ENCODE measurements at places on chromosomes 4 and X. TPM values are rescaled to one million over a fixed set of nuclear protein-coding genes. Genes with fewer than 3 reads are reported as not detected.

TLR6 gene
- total RNA-seq: 2.9 TPM

XAGE2 gene
- total RNA-seq: not detected

NHSL2 gene
- 36.9 TPM for total RNA-seq

DNA sequence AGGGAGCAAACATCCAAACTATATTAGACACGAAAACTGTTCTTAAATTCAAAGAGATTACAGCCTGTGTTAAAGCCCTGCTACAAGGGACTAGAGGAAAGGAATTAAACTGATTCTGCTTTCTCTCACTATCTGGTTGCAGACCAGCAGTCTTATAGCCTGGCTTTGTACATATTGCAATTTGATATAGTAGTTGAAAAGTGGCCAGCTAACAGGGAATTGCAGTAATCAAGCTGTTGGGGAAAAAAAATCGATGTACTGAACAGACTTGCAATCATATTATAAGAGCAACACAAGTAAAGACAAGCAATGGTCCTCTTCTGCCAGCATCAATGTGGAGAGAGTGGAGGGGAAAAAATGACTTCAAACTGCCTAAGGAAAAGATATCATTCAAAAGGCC is 364.4 kb upstream of the EPHA5 start:
- DNase-seq: no peak

DNA sequence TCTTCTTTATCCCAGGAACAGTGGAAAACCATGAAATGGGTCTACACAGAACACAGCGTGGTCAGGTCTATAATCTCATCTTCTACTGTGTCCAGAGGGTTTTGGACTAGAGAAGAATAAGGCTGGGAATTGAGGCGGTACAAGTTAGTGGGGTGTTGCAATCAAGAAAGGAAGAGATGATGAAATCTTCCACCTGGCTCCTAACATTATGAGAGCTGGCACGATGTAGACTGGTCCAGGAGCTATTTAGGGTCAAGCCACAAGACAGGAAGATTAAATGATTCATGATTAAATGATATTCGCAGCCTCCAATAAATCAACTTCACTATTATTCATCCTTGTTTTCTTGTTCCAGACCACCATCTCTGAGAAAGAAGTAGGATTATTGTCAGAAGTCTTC is 88.0 kb downstream of the ARSF start:
- no peak for DNase-seq

GRCh38 chr4:75340561-75340960 is 173.6 kb downstream of the RCHY1 start:
- DNase-seq: no peak

DNA sequence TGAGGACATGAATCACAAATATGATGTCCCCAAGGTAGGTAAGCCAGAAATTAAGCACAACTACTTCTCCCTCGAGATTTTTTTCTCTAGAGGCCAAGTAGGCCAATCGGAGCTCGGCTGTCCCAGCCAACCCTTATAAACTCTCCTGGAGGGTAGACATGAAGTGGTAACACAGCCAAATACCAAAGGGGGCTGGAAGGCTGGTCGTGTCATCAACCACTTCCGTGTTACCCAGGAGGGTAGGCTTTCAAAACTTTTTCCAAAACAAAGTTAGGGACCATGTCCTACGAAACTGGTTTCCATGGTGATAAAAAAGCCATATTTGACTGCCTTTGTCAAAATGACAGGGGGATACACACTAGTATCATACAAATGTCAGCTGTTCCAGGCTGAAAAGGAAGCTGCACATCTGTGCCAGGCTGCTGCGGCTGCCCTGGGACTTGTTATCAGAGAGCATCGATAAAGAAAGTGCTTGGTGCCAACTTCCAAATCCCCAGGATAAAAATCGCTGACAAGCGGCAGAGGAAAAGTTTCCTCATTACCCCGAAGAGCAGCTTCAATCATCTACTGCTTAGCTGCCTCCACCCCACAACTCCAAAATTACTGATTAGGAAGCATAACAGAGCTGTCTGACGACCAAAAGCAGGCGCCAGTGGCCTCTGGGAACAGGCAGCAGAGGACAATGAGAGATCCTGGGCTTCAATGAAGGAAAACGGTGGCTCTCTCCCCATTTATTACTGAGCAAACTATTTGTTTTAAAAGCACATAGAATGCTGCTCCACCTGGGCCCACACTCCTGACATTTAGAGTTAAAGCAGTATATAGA is 20.8 kb downstream of the BCOR start:
- DNase-seq: no peak

DNA sequence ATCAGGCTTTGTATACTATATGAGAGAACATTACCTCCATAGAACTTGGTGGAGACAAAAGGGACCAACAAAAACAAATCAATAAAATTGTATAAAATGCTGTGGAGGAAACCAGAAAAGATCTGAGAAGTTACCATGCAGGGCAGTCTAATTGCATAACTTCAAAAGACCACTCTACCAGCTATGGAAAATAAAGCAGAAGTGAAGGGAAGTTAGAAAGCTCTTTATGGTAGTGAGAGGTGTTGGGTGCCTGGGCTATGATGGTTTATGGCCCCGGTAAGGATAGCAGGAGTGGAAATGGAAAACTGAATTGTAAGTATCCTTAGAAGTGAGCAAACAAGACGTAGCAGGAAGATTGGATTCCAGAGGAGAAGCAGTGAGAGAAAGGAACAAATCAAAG is 3.1 kb downstream of the TMEM184C start:
- DNase-seq: no peak
